ENCODE measurements at places on chromosomes 1 and 21.

GRCh38 chr1:239718997-239719628, 332.7 kb downstream of the CHRM3 start:
- no peak for DNase-seq

DNA sequence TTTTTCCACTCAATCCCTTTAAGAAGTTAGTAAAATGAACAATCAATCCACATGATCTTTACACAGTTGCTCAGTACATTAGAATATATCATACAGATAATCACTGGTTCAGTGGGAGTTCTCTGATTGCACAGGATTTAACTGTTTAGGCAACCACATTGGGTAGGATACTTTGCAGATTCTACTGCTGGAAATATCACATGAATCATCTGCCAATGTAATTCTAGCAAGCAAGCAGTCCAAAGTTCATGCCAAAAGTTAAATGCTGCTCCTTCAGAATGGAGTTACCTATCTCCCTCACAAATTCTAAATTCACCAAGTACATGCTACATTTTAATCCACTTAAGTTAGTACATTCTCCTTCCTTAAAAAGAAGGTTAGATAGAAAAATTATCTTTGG, 52.4 kb downstream of the NEGR1 start:
- peak; percentile 8 for DNase-seq

GRCh38 chr21:17119466-17120297, 393.2 kb upstream of the CXADR start:
- DNase-seq, result no peak

DNA sequence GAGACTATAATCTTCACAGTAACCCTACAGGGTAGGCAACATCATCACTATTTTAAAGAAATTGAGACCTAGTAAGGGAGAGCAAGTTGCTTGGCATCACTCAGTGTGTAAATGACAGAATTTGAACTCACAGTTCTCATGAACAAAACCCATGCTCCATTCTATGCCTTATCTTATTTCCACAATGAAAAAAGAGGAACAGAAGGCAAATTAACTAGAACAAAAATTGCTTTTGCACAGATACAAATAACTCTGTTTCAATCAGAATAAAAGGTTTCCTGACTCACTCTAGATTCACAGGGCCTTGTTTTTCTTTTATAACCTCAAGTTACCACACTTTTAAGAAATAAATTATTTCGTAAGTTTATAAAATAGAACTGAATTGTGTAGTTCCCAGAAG, 90.1 kb downstream of the UCHL5 start:
- DNase-seq, result no peak
